Stomach (tissue), 19 donors: ENCODE measurements at places on chromosomes 16 and 17. TPM values are rescaled to one million over a fixed set of nuclear protein-coding genes. Genes with fewer than 3 reads are reported as not detected.
A peak's percentile ranks its signal among the peaks of the same experiment; 100 is the strongest.

GRCh38 chr16:16092925-16093627 lies 130.2 kb downstream of the ABCC6 start:
- peak; percentile 83 for DNase-seq

DNA sequence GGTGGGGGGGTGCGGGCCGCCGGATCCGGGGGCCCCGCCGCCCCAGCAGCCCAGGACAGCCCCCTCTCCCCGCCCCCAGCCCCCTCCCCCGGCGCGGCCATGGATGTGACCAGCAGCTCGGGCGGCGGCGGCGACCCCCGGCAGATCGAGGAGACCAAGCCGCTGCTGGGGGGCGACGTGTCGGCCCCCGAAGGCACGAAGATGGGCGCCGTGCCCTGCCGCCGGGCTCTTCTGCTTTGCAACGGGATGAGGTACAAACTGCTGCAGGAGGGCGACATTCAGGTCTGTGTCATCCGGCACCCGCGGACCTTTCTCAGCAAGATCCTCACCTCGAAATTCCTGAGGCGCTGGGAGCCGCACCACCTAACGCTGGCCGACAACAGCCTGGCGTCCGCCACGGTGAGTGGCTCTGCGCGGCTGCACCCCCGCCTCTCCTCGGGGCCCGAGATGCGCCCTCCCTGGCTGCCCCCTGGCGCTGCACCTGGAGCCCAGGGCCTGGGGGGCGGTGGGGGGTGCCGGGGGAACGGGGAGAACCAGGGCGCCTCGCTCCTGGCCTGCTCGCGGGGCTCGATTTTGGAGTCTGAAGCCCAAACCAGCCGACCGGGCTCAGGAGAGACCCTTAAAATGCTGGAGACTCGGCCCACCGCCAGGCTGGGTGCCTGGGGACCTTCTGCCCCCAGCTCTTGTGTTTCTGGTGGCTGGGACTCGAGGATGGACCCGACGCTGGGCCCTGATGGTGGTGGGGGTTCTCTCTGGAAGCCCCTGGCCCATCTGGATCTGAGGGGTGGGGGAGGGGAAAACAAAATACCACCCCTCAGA lies 744 bp downstream of the CMIP start:
- DNase-seq, result peak; percentile 84

DNA sequence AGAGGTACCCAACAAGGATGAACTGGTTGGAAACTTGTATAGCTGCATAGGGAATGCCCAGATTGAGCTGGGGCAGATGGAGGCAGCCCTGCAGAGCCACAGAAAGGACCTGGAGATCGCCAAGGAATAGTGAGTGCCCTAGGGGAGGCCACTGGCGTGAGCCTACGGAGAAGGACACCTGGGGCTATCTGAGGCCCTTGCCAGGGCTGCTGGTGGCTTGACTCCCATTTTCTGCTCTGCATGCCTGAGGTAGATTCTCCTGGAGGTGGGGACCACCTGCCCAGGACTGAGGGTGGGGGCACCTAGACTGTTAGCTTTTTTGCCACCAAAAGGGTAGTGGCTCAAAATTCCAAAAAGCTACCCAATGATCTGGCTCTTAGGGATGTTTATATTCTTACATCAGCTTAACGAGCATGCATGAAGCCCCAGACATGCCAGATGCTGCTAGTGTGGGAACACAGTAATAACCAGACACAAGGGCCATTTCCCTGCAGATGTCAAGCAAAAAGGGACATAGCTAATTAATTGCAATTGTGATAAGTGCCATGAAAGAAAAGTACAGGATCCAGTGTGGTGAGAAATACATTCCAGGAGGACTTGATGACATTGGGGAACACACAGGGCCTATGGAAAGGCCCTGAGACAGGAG lies 8.8 kb downstream of the ODAD4 start:
- DNase-seq, result no peak

DNA sequence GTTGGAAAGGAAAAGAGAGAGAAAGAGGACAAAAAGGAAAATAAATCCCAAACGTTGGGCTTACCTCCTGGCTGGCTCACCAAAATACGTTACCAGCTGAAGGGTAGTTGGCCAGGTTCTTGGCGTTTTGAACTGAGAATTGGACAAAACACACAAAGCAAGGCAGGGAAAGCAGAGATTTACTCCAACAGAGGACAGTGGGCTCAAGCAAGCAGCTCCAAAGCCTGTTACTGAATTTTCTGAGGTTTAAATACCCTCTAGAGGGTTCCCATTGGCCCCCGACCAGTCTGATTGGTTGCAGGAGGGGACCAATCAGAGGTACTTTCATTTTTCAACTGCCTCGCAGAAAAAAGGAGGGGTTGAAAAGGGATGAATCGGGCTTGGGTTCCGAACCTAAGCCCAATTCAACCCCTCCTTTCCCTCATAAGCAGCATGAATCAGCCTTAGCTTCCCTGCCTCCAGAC lies 55.6 kb upstream of the ALOX12 start:
- no peak for DNase-seq

- no peak for DNase-seq
Observed at GRCh38 chr17:44493339-44493738, 9.9 kb downstream of the GPATCH8 start.

The CCL3 gene
- not detected for total RNA-seq

DNA sequence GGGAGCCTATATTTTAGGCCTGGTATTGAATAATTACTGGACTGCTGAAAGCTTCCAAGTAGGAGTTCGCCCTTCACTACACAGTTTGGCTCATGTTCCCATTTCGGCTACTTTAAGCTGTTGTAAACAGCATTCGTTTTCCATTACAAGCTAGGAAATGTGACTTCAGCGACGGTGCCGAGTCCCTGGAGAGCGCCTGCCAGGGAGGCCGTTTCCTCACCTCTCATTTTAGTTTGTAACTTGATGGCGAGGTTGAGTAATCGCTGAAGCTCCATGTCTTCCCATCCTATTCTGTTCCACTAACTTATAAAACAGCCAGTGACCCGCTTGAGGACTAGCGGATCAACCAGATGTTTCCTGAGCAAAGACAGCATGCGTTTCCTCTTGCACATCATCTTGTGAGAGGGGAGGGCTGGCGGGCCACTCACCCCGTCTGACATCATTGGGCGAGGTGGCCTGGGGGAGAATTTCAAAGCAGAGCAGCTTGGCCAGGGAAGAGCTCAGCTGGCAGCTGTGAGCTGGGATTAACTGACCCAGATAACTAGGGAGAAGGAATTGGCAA lies 32.9 kb downstream of the PCTP start:
- peak; percentile 70 for DNase-seq

The JMJD8 gene
- 229 TPM for total RNA-seq

DNA sequence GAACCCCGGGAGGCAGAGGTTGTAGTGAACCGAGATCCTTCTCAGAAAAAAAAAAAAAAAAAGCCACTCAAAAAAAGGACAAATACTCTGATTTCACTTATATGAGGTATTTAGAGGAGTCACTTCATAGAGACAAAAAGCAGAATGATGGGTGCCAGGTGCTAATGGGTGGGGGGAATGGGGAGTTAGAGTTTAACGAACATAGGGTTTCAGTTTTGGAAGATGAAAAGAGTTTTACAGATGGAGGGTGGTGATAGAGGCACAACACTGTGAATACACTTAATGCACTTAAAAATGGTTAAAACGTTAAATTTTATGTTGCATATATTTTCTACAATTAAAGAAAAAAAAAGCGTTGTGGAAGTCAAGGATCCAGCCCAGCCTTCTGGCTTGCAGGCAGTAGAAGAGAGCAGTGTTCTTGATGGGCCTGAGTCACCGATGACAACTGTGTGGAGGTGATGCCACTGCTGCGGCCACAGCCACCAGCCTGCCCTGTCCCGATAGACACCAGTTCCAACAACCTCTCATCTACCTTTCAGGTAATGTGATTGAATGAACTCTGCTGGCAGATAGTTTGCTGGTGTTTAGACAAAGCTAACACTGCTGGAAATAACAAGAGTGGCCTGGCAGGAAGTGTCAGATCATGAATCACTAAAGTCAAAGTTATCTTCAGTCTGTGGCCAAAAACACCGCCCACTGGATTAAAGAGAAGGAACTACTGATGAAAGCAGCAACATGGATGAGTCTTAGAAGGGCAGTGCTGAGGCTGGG lies 49.9 kb upstream of the COX10 start:
- no peak for DNase-seq

- DNase-seq, result no peak
Observed at GRCh38 chr17:58728798-58729197, 26.9 kb upstream of the PPM1E start.
